ENCODE measurements at places on chromosomes 3 and 15.
A peak's percentile ranks its signal among the peaks of the same experiment; 100 is the strongest.

DNA sequence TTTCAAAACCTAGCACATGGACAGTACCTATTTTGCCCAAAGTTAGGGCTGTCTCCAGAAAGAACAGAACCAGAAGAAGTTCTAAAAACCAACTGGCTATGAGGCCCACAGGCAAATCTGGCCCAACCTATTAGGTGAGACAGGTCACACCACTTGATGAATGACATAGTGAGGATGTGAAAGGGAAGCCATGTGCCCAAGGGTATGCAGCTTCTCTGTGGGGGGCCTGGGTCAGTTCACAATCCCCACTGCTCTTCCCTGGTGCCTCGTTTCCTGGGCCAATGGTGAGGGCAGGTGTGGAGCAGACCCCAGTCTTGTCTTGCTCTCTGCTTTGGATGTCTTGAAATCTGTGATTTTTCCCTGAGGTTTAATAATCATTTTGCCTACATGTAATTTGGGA is 8.9 kb downstream of the INSYN1 start:
- no peak for DNase-seq

- DNase-seq: no peak
Measured at GRCh38 chr3:147921051-147921450, 511.9 kb downstream of the ZIC1 start.

- no peak for DNase-seq
Measured at GRCh38 chr3:124920718-124921117, 13.8 kb downstream of the MUC13 start.

DNA sequence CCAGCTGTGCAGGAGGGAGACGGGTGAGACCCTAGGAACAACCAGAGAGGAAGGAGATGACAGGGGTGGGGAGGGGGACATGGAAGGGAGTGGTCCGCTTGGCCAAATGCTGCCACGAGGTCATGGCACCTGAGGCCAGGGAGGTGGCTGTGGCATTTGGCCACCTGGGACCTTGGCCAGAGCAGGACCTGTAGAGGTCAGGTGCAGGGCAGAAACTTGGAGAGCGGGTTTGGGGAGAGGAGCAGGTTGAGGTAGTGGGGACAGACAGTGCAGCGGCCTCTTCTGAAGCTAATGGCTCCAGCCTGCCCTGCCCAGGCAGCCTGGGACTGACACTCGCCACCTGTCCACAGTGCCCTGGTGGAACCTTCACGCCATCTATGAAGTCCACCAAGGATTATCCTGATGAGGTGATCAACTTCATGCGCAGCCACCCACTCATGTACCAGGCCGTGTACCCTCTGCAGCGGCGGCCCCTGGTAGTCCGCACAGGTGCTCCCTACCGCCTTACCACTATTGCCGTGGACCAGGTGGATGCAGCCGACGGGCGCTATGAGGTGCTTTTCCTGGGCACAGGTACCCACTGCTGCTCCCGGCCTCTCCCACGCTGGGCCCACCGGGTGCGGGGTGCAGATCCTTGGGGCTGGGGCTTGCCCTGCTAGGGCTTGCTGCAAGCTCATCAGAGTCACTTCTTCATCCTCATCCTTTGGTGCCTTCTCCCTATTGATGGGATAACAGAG is 7.0 kb upstream of the GNAT1 start:
- no peak for DNase-seq

GRCh38 chr15:37446921-37447320 is 346.6 kb upstream of the MEIS2 start:
- no peak for DNase-seq

- no peak for DNase-seq
Measured at GRCh38 chr3:127822041-127822681, at the start of gene MGLL. TSS of gene MGLL (minus strand) at chr3:127822515. CDS start at chr3:127822318, 197 bp downstream.

DNA sequence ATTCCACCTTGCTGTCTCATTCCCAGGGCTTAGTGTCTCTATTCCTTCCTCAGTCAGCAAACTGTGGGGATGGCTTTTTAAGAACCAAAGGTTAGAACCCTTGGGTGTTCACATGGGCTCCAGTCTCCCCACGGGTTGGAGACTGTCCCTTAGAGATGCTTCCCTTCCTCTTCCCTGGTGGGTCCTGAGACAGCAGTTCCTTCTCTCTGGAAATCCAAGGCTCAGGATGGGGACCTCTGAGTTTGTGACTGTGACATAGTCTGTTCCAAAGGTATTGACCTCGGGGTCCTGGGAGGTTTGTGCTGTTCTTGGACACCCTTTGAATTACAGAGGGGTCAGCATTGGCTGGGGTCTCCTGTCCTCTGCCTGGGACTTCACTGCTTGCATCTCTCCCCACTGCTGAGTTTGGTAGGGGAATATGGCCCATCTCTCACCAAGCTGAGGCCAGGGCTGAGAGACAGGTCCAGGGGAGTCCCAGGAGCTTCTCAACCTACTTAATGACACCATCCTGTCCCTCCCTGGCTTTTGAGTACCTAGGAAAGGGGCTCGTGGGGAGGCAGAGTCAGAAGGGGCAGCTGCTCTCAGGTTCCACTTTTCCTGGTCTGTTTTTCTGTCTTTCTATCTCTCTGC is 1.5 kb downstream of the GRM2 start:
- no peak for DNase-seq

DNA sequence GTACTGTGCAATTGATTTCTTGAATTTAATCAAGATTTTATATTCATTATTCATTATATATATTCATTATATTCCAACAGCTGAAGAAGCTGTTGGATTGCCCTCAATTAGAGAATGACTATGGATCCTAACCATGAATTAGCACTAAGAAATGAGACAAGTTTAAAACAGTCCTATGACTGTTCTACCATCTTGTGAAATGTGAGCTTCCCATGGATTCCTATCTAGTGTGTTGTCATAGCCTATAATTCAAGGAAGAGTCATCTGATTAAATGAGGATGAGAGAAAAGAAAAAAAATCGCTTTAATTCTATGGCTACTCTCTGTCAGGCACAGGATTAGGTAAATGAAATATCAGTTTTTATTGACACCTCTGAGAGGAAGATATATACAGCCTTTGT is 696.6 kb upstream of the NAALADL2 start:
- DNase-seq: peak; percentile 34

- DNase-seq: no peak
Measured at GRCh38 chr3:137062250-137062649, 104.5 kb downstream of the IL20RB start.

GRCh38 chr3:31925271-31925630 is 55.8 kb downstream of the OSBPL10 start:
- DNase-seq: no peak

DNA sequence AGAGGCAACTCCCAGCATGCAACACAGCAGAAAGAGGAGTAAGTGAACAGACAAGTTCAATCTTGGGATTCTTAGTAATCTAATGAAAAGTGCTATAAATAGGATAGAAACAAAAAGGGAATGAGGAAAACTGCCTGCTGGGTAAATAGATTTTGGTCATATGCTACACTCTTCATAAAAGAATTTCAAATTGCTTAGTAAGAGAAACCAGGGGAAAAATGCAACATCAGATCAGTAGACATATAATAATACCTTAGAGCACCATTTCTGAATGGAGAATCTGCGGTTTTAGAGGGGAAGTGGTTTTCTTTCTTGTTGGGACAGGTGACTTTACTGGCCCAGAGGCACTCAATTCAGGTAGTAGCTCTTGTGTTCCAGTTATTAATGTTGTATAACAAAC is 13.4 kb upstream of the TBC1D5 start:
- DNase-seq: no peak

DNA sequence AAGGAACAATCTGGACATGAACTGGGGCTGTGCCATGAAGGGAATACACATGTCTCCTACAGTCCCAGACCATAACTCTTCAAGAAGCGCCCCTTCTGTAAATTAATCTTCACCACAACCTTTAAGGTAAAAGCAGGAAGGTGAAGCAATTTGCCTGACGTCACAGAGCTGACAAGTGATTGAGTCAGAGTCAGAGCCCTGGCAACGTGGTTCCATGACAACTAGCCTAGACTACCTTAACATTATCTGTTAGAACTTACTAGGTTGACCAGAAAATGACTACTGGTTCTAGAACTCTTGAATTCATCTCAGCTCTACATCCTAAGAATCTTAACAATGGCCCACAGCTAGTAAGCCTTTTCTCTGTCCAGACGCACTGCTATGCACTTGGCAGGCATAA is 124.6 kb downstream of the NTRK3 start:
- no peak for DNase-seq

DNA sequence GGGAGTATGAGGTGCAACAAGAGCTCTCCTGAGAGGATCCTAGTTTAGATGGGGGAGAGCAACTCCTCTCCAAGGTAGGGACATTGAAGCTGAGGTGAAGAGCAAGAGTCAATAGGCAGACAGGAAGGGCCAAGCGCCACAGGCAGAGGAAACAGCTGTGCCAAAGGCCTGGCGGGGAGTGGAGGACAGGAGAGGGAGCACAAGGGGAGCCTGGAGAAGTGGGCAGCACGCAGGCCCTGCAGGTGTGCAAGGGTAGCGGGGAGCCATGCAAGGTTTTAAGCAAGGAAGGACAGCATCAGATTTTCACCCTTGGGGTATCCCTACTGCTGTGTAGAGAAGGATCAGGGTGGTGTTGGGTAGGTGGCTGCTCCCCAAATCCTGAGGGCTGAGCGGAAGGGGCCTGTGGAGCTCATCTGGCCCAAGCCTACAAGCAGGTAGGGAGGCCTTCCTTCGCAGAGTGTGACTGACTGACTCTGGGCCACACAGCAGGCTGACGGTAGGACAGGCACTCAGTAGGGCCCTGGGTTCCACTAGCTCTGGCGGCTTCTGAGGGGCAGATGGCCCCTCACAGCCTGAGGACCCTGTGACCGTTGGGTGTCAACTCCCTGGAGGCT is 13.3 kb downstream of the CHST13 start:
- no peak for DNase-seq

GRCh38 chr15:90708516-90708915 is 8.6 kb upstream of the BLM start:
- DNase-seq: no peak

DNA sequence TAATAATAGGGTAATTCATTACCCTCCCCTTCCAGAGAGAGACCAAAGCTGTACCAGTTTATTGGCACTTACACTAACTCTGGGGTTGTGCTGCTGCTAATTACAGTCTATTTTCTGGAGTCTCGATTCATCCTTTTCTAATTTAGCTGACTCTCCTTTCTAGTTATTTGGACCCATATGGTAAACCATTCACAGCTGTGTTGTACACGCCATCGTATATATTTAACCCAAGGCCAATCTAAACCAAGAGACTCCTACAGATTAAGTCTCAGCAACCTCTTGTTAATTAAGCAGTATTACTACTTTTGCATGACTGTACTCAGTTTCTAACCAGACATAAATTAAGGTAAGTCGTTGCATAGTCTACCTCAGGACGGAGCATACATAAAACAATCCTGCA is 22.5 kb downstream of the ANXA2 start:
- no peak for DNase-seq

- no peak for DNase-seq
Measured at GRCh38 chr3:108455212-108455705, 55.1 kb downstream of the MYH15 start.

GRCh38 chr15:68286256-68286655 is 8.7 kb downstream of the FEM1B start:
- DNase-seq: no peak

DNA sequence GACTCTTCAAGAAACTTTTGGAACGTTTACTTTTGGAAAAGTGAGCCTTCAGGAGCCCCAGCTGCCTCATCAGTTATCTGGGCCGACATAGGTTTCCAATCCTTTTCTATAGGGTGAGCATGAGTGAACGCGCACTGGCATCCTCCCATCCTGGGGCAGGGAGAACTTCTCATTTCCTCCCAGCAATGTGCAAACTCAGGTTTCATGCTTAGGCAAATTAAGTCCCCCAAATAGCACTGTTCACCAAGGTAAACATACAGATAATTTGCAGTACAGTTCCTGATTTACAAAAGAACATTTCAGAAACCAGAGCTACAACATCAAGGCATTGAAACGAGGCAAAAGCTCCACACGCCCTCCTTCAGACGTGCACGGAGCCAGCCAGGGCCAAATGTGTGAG is 333.5 kb upstream of the NR2E3 start:
- no peak for DNase-seq

DNA sequence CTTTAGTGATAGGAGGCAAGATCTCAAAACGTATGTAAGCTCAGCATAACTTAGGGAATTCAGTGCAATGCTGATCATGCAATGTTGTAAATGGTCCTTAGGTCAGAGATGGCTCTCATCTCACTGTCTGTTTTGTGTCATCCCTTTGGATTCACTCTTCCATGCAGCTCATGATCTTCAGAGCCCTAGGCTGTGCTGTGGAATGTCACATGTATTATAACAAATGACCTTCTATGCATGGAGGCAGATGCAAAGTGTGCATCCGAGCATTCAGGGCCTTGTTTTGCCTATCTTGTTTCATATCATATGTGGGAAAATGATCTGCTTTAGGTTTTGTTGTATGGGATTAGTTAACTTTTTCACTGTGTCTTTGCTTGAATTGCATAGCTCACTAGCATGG is 40.5 kb upstream of the PDZRN3 start:
- DNase-seq: no peak

DNA sequence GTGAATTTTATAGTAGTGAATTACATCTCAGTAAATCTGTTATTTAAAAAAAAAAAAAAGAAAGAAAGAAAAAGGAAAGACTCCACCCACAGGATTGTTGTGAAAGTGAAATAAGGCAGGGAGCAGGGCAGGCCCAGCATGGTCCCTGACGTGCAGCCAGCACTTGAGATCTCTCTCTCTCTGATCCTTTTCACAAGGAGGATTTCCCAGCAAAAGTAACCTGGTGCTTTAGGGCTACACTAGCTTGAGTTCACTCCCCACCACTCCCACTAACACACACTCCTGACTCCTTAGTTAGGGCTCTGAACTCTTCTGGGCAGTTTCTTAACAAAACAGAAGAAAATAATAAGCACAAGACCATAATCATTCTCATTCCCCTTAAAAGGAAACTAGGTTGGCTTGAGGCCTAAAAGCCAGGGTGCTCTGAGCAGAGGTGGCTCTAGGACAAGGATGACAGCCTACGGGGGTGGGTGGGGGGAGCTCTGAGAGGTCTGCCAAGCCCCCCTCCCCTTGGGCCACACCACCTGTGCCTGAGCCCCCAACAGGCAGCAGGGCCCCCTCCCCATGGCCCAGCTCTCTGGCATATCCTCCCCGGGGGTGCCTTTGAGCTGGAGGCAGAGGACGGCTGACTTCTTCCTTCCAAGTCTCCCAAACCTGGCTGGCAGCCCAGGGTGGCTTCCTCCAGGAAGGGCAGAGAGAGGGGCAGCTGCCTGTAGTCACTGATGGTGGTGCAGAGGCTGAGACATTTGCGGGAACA is 856 bp downstream of the TMEM40 start:
- DNase-seq: no peak

GRCh38 chr3:11720917-11721411 is 77.2 kb upstream of the VGLL4 start:
- no peak for DNase-seq

GRCh38 chr3:5122741-5123706 is 932 bp downstream of the ARL8B start:
- no peak for DNase-seq
